ENCODE measurements at places on chromosomes 7 and 10.
A peak's percentile ranks its signal among the peaks of the same experiment; 100 is the strongest.

DNA sequence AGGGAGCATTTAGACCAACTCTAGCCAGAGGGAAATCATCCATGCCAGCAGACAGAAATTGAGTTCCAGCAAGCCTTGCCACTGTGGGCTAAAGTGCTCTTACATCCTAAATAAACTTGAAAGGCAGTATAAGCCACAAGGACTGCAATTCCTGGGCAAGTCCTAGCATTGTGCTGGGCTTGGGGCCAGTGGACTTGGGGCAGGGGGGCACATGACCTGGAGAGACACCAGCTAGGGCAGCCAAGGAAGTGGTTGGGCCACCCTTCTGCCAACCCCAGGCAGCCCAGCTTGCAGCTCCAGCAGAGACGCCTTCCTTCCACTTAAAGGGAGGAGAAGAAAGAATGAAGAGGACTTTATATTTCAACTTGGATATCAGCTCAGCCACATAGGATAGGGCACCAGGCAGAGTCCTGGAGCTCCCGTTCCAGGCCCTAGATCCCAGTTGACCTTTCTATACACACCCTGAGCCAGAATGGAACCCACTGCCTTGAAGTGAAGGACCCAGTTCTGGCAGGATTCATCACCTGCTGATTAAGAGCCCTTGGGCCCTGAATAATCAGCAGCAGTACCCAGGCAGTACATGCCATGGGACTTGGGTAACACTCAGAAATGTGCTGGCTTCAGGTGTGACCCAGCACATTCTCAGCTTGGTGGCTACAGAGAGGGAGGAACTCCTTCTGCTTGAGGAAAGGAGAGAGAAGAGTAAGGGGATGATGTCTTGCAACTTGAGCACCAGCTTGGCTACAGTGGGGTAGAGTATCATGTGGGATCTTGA is 153.0 kb downstream of the GNAI1 start:
- no peak for DNase-seq

- DNase-seq, result no peak
Measured at GRCh38 chr10:91034042-91034441, 113.2 kb upstream of the ANKRD1 start.

DNA sequence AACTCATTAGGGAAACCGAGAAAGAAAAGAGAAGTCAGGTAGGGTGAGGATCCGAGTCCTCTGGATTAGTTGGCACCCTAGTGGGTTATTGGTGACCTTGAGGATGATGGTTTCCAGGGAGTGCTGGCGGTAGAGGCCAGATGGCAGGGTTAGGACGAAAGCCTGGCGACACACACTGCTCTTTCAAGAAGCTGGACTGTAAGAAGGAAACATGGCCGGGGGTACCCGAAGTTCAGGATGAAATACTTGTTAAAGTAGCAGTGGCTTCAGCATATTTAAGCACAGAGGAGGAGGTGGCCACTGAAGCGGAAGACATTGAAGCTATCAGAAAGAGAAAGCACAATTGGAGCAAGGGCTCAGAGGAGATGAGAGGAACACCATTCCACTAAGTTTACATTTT is 224.6 kb downstream of the RELN start:
- DNase-seq, result no peak

GRCh38 chr10:34281661-34282582 is 533.2 kb downstream of the PARD3 start:
- DNase-seq, result peak; percentile 16

GRCh38 chr7:143042790-143043271 is 9.3 kb upstream of the OR6V1 start:
- DNase-seq, result no peak

GRCh38 chr7:55377162-55377817 is 12.2 kb downstream of the LANCL2 start:
- no peak for DNase-seq

- no peak for DNase-seq
Measured at GRCh38 chr10:62194924-62195674, 73.5 kb downstream of the RTKN2 start.

DNA sequence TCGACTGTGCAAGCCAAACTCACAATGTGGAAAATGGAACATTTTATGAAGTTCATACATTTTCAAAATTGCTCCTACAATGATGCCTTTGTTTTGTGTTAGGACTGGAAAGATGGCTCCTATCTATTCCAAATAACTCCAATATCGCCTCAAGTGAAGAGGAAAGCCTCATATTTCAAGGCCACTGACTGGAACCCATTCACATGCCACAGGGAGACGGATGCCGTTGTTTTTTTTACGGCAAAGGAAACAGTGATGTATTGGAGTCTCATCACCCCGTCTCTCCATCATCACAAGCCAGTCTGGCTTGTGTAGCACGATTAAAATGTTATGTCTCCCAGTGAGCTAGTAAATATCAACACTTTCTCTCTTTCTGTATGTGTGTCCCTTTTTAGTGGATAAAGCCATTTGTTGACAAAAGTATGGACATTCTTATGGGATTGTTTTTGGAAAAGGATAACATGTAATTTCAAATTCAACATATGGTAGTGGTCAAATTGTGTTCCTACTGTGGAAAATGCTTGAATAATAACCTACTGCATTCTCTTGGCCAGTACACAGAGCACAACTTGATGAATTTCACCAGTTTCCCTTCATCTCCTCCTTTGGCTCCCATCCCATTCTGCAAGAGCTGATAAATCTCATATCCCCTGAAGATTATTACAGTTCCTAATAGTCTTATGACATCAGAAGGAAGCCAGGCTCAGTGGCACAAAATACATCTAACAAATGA is 109.5 kb upstream of the PITRM1 start:
- no peak for DNase-seq

GRCh38 chr7:150751702-150752101 is 14.5 kb downstream of the GIMAP5 start:
- DNase-seq, result no peak

DNA sequence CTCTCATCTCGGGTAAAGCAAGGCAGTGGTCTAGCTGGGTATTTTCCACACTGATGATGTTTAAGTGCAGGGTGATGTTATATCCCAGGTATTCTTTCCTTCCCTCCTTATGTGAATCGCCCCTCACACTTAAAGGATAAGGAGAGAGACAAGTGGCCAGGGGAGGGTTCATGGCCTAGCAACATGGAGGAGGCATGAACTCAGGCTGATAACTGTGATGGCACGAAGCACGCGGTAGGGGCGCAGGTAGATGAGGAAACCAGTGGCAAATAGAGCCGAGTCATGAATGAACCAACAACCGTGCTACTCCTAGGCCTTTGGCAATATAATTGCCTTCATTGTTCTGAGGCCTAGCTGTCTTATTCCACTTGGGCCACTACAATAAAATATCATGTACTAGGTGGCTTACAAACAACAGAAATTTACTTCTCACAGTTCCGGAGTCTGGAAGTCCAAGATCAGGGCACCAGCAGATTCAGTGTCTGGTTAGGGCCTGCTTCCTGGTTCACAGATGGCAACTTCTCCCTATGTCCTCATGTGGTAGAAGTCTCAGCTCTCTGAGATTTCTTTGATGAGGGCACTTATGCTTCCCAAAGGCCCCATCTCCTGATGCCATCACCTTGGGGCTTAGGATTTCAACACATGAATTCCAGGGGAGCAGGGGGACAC is 56.0 kb upstream of the PIK3CG start:
- no peak for DNase-seq

DNA sequence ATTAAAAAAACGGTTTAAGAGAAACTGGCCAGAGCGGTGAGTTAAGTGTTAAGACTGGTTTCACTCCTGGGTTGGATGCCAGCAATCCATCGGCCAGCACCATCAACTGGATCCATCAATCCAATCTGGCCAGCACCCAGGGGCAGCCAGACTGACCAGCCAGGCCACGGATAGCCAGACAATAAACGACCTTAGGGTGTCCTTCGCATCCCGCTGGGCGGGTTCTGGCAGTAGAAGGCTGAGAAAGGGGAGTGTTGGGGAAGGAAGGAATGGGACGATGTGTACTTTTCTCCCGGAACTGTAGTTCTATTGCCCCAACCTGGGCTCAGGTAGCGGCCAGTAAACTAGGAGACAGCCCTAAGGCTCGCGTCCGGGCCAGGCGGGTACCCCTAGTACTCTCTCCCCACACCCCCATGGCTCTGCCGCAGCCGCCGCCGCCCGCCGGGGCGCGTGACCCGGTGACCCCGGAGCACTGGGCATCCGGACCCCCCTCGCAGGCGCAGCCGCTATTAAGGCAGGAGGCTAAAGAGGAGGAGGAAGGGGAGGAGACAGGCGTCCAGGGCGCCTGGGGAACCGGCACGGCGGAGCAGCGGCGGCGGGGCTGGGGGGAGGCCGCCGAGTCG is at the start of gene CASD1:
Gene CASD1, plus strand, starts transcription at position 546 of the 623 bp plus-strand sequence. CDS start 276 bp downstream, outside the sequence.
- peak; percentile 16 for DNase-seq

DNA sequence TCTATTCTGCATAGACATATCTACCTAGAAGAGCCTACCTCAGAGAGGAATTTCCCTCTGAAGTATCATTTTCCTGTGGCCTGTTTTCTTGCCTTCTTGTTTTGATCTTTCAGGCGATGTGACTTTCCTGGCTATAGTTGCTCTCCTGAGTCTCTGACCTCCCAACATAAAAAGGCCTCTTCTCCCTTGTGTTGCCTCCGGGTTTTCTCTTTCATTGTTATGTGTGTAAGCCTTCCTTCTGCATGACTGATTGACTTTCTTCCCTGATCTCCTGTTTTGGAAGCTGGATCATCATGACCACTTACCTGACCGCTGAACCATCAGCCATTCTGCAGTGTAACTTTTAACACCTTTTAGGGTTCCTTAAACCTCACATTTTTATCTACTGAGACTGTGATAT is 441.5 kb upstream of the ETV1 start:
- DNase-seq, result no peak

- DNase-seq, result no peak
Measured at GRCh38 chr10:6071181-6072175, 9.3 kb upstream of the IL2RA start.

DNA sequence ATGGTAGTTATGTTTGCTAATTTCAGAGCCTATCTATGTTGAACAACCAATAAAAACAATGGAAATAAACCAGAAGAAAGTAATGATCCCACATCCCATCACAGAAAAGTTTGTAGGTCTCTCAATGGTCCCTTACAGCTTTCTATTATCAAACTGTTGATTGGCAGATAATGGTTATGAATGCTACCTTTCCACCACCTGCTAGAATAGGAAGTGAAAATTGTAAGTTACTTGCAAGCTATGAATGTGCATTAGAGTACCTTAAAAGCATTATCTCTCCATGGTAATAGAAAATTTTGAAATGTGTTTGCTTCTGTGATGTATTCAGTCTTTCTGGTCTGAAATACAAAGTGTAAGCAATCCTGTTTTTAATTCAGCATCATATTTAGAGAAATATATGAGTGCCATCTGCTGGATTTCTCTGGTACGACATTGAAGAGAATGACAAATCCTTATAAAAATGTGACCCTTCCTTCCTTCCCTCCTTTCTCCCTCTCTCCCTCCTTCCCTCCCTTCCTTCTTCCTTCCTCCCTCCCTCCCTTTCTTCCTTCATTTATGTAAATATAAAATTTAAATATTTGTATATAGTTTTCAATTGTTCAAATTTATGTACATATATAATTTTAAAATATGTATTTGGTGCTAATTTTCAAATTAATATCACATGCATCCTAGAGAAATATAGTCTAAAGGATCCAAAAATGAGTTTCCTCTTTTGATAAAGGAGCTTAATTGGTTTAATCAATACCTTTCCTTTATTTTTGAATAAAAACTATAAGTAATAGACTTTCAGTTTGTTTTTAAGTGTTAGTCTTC is 41.4 kb upstream of the PNLIPRP3 start:
- DNase-seq, result peak; percentile 62

GRCh38 chr10:12822126-12822892 is 179.2 kb downstream of the CCDC3 start:
- no peak for DNase-seq

DNA sequence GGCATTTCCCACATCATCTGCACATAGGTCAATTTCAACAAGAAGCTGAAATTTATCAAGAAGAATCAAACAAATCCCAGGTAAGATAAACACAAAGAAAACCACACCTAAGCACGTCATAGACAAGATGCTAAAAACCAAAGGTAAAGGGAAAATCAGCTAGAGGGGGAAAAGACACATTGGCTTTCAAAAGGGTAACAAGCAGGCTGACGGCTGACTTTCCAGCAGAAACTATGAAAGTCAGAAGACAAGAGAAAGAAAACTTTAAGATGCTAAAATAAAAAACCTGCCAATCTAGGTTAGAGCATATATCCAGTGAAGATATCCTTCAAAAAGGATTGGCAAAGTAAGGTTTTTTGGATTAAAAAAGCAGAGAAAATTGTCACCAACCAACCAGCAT is 59.9 kb upstream of the RHEB start:
- DNase-seq, result peak; percentile 26

DNA sequence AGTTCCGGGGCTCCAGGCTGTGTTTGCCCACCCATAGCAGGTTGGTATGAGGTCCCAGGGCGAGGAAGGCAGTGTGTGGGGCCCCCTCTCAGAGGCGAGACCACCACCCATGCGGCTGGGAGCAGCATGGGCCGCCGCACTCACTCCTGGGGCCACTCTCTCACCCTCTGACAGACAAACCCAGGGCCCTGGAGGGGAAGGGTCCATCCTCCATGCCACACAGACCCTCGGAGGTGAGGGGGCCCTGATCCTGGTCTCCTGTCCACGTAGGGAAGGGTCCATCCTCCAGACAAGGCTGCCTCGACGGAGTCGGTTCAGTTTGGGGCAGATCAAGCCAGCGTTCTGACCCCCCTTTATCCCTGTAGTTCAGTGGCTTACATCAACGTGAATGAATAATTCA is 230.8 kb downstream of the ELFN1 start:
- no peak for DNase-seq

GRCh38 chr10:131695496-131696165 is 205.2 kb upstream of the PPP2R2D start:
- no peak for DNase-seq

DNA sequence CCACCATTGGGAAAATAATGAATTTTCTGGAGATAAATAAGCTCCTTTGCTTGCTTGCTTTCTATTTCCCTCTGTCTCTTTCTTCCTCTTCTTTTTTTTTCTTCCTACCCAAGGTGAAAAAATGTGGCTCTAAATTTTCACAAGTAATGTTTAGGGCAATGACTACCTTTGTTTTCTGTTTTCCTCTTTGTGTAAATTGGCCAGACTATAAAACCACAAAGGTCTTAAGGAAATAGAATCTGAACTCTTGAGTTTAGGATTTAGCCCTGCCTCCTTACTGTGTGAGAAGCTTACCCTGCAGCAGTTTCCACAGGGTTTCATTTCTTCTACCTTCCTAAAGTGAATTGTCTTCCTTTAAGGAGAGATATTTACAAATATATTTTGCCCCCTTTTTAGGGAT is 330.4 kb downstream of the ARL4A start:
- DNase-seq, result peak; percentile 44

Data from cardiac fibroblast (primary cell).